Frontal cortex (tissue), 4 donors: ENCODE measurements at places on chromosomes 3 and 15.
A peak's percentile ranks its signal among the peaks of the same experiment; 100 is the strongest.

GRCh38 chr15:66827039-66827697, 125.1 kb downstream of the SMAD6 start:
- DNase-seq: no peak

DNA sequence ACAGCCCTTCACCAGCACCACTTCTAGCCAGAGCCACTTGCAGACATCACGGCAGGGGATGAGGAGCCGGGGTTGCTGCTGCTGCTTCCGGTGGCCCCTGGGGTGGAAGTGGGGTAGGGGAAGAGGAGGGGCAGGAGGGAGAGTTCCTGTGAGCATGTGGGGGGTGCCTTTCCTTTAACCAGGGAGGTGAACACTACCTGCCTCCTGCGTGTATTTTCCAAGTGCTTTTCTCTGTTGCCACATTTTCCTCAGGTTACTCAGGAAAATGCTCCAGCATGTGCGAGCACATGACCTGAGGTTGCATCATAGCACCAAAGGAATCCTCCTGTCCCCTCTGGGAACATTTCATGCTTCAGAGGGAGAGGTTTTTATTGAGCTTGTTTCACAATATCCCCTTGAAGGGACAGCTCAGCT, 12.2 kb upstream of the SACM1L start:
- DNase-seq: no peak

DNA sequence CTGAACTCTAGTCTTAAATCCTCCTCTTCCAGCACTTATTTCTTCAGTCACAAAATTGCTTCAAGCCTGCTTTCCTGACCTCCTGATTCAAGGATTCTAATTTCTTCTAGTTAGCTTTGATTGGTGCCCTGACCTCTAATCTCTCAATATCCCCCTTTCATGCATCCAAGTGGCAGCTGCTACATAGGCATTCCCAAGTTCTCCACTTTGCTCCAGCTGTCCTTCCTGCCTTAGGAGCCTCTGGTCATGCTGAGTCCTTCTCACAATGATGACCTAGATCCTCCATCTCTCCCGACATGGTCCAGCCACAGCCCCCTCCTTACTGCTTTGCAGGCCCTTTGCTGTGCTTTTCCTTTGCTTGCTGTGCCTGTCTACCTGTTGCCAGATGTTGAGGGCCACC, 347.8 kb upstream of the C2CD4B start:
- no peak for DNase-seq

DNA sequence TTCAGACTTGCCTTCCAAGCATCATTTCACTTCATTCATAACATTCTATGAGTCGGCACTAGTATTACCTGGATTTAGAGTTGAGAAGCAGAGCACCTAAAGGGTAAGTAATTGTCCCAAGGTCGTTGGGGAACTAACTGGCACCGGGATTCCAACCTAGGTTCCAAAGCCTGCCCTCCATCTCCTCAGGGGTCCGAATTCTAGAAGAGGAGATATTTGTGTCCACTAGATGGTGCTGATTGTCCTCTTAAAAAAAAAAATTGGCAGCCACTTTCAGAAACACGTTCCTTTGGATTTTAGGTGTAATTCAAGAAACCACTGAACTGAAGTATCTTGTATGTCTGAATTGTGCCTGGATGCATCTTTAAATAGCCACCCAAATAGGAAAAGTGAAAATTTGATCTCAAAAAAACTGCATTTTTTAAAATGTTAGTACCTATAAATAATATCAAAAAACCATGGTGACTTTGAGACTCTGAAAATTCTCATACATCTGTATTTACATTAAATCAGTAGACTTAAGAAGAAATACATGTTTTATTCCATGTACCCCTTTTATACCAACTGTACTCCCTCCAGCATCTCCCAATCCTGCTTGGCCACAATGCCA, 3.9 kb upstream of the FSIP1 start:
- peak; percentile 31 for DNase-seq

GRCh38 chr3:48435774-48436476, 4.0 kb downstream of the CCDC51 start:
- DNase-seq: peak; percentile 81

GRCh38 chr3:140093742-140094141, 158.8 kb downstream of the CLSTN2 start:
- DNase-seq: no peak

GRCh38 chr3:133915685-133916658, 20.3 kb upstream of the RAB6B start:
- no peak for DNase-seq

- DNase-seq: no peak
Observed at GRCh38 chr3:135621184-135621920, 344.2 kb upstream of the PPP2R3A start.

- no peak for DNase-seq
Observed at GRCh38 chr15:88382482-88382983, 84.7 kb downstream of the MRPL46 start.

GRCh38 chr3:113698213-113698742, 1.8 kb upstream of the USF3 start:
- no peak for DNase-seq

DNA sequence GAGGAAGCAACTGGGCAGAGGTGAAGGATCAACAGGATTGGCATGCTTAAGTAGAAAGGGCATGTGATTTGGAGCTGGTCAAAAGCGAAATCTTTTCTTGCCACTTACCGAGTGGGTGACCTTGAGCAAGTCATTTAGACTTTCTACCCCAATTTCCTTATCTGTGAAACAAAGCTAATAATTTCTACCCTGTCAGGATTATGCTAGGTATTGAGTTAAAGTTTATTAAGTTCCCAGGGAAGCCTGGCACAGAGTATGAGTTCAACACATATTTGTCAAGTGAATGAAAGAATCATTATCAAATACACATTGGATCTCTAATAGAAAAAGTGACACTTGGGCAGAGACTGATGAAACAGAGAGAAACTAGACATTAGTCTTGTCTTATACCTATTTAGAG, 66.4 kb upstream of the FRMD4B start:
- no peak for DNase-seq

- no peak for DNase-seq
Observed at GRCh38 chr3:182122779-182123178, 411.1 kb downstream of the SOX2 start.

- no peak for DNase-seq
Observed at GRCh38 chr3:10088256-10088655, 19.8 kb downstream of the FANCD2OS start.
